Stimulated activated CD4-positive, alpha-beta T cell treated with anti-CD3 and anti-CD28 coated beads, Interleukin-12 subunit alpha, Interleukin-12 subunit beta, amount 100 ng/mL, for 4 hours (primary cell): ENCODE measurements at places on chromosomes 16 and 17.
A peak's percentile ranks its signal among the peaks of the same experiment; 100 is the strongest.

DNA sequence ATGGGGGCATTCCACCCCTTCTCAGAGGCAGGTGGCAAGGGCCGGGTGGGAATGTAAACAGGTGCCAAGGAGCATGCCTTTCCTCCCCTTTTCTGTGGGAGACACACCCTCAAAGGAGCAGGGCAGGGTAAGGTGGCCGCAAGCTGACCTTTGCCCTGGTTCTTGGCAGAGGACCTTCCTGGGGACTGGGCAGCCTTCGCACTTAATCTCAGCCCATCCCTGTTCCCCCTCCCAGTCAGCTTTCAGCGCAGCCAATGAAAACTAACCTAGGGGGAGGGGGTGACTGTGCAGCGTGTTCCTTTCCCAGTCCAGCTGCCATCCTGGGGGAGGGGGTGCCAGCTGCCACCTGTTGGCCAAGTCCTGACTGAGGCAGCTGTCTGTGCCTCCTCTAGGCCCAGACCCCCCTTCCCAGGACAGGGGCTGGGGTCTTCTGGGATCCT lies 2.8 kb downstream of the TRAF4 start:
- no peak for DNase-seq

GRCh38 chr16:74778646-74779045 lies 4.0 kb upstream of the FA2H start:
- no peak for DNase-seq

GRCh38 chr16:7990626-7991260 lies 599.6 kb downstream of the TMEM114 start:
- DNase-seq = no peak

GRCh38 chr17:19533718-19534561 lies at the start of gene SLC47A1:
Gene SLC47A1, plus strand, starts transcription at chr17:19533854. Its CDS starts 86 bp downstream, at chr17:19533940.
- DNase-seq = peak; percentile 19

DNA sequence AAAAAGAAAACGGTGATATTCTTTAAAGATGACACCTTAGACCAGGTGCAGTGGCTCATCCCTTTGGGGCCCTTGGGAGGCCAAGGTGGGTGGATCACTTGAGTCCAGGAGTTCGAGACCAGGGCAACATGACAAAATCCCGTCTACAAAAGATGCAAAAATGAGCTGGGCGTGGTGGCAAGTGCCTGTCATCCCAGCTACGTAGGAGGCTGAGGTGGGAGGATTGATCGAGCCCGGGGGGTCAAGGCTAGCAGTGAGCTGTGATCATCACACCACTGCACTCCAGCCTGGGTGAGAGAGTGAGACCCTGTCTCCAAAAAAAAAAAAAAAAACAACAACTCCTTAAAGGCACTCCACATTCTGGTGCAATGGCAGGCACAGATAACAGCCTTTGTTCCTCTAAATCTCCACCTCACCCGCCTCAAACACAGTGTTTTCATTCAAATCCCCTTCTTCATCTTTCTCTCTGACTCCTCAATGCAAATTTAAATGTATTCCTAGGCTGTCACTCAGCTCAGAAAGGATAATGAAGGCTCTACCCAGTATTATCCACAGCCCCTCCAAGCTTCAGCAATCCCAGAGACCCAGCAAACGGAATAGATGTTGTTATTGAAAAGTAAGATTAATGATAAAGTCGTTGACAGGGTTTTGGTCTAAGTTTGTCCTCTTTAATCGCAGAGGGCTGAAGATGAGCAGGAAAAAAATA lies 56.2 kb upstream of the CACNG5 start:
- no peak for DNase-seq

DNA sequence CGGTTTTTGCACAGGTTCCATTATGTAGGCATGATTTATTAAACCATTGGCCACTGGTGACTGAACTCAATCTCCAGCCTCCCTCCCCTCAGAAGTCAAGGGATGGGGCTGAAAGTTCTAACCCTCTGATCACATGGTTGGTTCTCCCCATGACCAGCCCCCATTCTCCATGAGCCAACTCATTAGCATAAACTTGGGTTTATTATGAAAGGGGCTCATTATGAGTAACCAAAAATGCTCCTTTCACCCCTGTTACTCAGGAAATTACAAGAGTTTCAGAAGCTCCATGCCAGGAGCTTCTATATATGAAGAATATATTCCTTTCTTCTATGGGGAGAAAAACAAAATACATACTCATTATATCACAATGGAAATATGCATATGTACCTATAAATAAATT lies 555.3 kb downstream of the HS3ST4 start:
- DNase-seq = no peak

GRCh38 chr16:80591071-80591915 lies 50.5 kb downstream of the DYNLRB2 start:
- no peak for DNase-seq

DNA sequence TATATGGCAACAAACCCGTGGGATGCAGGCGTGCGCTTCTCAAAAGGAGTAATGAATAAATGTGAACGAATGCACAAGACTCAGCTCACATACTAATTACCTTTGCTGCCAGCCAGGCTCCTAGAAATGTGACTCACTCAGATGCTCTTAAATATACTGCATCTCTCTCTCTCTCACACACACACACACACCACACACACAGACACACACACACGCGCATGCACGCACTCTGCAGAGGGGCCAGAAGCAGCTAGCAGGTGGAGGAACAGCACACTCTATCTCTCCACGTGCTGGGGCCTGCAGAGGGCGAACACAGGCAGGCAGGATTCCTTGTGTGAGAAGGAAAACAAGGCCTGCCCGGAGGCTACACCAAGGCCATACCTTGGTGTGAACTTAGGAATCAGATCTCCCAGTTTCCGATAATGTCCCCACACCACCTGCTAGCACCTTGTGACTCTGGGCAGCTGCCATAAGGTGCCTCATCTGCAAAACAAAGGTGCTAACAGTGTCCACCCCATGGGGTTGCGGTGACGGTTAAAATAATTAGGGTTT lies 5.3 kb downstream of the GPRC5B start:
- DNase-seq = no peak

GRCh38 chr16:70800311-70800710 lies 647 bp downstream of the VAC14 start:
- DNase-seq = no peak

- DNase-seq = no peak
Observed at GRCh38 chr17:41913798-41914197, 5.0 kb downstream of the ACLY start.

- DNase-seq = no peak
Observed at GRCh38 chr16:52721331-52721730, 174.4 kb upstream of the TOX3 start.

GRCh38 chr16:56983211-56983751 lies 6.1 kb upstream of the NLRC5 start:
- DNase-seq = no peak

DNA sequence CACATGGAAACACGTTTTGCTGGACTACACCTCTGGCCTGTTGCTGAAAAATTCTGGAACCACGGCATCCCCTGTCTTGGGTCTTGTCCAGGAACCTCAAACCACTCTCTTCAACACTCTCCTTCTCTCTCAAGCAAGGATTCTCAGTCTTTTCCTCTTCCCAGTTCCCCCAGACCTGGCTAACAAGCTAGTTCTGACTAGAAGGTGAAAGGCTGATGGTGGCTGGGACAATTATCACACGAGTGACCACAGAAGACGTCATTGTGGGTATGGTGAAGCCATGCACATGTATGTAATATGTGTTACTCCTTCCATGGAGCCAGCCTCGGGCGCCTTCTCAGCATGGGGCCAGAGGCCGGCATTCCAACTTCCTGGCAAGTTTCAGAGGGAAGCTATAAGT lies 123.0 kb downstream of the CDYL2 start:
- no peak for DNase-seq

GRCh38 chr16:53726625-53727024 lies 22.7 kb downstream of the FTO start:
- DNase-seq = no peak

DNA sequence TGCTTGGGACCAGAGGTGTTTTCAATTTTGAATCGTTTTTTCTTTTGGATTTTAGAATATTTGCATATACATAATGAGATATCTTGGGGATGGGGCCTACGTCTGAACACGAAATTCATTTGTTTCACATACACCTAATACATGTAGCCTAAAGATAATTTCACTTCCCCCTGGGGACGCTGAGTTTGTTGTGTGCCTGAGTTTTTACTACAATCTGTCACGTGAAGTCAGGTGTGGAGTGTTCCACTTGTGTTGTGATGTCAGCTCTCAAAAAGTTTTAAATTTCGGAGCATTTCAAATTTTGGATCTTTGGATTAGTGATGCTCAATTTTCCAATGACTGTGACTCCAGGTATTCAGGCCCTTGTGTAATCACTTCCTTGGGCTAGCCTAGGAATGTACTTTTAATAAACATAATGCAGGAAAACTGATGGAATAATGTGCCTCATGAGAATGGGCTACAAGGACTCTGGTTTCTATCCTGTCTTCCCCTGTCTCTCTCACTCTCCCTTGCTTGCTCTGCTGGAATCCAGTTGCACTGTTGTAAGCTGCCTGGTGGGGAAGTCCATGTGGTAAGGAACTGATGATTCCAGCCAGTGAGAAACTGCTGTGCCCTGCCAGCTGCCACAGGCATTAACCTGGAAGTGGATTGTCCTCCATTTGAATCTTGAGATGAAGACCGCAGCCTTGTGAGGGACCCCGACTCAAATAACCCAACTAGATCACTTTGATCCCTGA lies 403.8 kb downstream of the SHISA9 start:
- no peak for DNase-seq

DNA sequence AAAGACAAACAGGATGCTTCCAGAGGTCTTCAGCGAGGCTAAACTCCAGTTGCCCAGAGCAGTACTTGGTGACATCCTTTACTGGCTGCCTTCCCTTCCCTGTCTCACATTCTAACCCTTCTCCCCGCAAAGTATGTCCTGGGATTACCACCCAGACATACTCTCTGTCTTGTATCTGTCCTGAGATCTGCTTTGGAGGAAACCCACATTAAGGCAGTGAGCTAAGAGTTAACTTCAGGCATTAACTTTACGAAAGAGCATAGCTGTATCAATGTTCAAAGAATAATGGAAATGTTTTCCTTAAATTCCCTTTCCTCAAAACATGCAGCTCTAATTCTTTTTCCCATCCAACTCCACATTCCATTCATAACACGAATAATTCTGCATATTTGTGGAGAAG lies 385.2 kb downstream of the NPIPA8 start:
- no peak for DNase-seq

DNA sequence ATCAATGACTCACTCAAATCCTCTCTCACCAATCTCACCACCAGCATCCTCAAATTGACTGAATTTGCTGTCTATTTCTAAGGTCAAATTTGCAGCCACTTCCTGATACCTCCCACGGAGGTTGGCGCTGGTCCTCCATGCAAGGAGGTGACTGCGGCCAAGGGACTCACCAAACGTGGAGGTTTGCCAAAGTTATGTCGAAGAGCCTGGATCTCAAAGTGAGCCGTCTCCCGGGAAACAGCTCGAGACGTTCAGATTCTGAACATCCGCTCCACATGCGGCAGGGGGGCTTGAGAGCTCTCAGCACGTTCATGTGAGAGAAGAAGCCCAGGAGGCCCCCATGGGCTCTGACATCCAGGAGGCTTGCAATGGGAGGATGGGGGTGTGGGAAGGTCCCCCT lies 22.6 kb downstream of the LGALS3BP start:
- DNase-seq = no peak

DNA sequence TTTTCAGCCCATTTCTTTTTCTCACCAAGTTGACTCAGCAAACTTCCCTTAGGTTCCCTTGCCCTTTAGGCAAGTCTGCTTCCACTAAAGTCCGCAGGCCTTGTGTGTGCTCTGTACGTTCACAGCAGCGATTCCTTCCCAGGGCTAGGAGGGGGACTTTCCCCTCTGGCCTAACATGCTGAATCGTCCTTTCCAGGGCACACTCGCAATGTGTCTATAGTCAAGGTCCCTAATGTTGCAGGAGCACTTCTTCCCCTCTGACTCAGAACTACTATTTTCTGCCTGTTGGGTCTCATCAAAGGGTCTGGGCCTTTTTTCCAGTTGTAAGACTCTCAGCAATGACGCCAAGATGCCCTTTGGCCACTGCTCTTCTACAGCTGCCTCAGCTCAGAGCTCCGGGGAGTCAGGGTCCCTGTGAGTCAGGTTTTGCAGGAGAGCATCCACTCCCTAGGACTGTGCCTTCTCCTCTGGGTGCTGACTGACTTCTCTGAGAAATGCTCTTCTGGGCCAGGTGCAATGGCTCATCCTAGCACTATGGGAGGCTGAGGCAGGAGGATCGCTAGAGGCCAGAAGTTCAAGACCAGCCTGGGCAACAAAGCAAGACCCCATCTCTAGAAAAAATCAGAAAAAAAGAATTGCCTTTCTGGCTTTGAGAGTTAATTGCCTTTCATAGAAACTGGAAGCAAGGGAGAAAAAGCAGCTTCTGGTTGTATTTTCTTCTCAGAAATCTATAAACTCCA lies 64.4 kb upstream of the TBX2 start:
- no peak for DNase-seq

DNA sequence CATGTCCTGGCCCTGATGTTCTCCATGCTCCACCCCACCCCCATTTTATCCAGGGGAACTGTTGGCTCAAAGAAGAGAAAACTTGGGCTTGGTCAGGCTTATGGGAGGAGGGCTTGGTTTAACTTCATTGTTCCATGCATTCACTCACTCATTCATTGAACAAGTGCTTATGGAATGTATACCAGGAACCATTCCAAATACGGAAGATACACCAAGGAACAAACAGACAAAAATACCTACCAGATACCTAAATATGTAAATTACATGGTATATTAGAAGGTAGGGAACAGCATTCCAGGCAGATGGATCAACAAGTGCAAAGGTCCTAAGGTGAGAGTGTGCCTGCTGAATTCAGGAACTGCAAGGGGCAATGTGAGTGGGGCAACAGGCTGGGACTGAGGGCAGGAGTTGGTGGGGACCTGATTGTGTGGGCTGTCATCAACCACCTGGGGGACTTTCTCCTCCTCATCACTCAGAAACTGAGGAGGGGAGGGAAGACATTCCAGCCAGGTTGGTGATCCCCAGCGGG lies 39.9 kb downstream of the RAI1 start:
- DNase-seq = no peak

DNA sequence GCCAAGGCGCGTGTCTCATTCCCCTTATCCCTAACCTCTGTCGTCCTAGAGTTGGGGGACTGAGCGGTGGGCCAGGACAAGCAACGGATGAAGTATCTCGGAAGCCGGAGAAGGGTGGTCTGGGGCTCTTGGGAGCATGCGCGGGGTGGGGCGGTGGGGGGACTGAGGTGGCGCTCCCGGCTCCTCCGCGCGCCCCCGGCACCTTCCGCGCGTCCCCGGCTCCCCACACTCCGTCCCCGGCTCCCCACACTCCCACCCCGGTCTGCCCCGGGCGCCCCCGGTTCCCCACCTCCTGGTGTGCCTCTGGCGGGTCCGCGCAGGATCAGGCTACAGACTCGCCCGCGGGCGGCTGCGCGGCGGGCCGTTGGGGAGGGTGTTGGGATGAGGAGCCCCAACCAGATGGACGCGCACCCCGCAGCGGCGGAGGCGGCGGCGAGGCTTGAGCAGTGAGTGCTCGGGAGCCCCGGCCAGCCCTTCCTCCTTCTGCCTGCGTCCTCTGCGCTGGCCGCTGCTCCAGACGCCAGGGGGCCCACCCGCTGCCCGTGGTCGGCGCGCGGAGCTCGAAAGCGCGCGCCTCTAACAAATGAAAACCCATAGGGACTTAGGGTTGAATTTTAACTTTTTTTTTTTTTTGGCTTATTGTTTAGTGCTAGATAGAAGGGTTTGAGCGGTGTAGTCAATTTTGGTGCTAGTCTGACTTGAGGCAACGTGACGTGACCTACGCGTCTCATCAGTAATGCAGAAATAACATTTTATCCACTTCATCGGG lies 5.6 kb upstream of the CRYM start:
- DNase-seq = no peak
